ENCODE measurements at places on chromosomes 16 and 17.

DNA sequence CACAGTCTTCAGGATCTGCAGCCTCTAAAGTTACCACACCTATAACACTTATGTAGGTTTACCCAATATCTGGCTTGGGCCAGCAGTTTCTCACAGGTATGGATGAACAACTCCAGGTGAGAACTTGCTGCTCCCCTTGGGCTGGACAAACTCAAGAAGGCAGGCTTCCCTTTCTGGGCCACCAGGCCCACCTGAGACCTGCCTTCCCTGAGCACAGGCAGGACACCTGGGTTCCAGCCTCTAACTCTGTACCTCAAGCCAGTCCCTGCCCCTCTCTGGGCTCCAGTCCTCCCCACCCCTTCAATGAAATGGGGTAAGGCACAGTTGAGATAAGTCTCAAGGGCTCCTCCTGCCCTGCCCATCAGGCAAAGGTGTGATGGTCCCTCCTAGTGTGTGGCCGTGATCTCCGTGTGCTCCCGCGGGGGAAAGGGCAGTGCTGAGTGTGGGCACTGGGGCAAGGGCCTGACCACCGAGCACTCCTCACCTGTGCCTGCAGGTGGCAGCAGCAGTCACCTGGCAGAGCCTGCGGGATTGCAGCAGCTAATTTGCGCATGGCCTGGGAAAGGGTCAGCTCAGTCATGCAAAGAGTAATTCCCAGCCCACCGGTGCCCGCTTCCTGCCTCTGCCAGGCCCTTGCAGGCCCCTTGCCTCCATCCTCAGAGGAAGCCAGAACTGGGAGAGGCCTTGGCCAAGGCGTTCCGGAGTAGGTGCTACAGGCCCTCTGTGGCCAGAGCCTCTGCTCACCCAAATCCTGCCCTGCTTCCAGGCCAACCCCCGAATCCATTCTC is 28.2 kb upstream of the ADGRG1 start:
- DNase-seq: no peak

- DNase-seq: no peak
Observed at GRCh38 chr17:12734926-12735325, 54.4 kb upstream of the ARHGAP44 start.

DNA sequence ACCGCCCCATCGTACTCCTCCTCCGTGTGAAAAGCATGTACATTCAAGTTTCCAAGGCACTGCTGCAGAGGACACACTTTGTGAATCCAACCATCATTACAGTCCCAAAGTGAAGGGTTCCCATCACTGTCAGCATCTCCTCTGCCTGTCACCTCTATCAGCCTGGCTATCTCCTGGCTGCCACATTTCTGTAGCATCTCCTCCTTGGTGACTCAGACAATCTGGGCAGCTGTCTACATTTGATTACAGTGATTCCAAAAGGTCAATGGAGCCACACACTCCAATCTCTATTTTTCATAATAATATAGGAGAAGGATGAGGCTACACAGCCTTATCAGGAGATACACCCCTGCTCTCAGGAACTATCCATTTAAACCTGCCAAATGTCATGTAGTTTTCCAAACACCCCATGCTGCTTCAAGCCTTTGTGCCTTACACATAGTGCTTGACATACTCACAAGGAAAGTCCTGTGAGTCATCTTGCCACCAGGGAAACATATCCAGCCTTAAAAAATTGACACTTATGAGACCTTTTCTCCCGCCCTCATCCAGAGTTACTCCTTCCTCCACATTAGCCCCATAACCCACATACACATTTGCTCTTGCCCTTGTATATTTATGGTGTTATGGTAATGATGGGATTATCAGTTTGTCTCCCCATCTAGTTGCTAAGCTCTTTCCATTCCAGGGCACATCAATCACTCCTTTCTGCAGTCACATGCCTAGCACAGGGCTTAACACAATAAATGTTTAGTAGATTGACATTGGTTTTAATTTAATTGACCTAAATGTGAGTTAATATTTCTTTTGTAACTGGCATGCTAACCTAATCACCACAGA is 250.1 kb upstream of the CDH5 start:
- DNase-seq: no peak

GRCh38 chr17:3213001-3213400 is 5.5 kb downstream of the OR1A1 start:
- DNase-seq: no peak

- DNase-seq: no peak
Observed at GRCh38 chr17:6334386-6334785, 100.5 kb downstream of the AIPL1 start.
